ENCODE measurements at places on chromosomes 3 and 15.

DNA sequence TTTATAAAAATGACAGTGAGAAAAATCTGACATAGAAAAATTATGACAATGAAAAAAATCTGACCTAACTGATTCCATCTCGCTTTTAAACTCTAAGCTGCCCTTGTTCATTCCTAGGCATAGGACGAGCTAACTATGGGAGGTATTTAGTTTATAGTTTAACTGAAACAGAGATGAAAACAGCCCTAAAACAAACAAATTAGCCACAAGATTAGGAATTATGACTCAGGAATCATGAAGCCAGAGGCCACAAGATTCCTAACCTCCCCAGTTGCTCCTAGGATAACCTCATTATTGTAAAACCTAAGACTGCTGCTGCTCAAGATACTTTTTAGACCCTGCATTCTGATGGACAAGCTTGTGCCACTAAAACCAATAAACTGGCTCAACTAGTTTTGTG, 122.7 kb upstream of the MNS1 start:
- peak; percentile 32 for DNase-seq

DNA sequence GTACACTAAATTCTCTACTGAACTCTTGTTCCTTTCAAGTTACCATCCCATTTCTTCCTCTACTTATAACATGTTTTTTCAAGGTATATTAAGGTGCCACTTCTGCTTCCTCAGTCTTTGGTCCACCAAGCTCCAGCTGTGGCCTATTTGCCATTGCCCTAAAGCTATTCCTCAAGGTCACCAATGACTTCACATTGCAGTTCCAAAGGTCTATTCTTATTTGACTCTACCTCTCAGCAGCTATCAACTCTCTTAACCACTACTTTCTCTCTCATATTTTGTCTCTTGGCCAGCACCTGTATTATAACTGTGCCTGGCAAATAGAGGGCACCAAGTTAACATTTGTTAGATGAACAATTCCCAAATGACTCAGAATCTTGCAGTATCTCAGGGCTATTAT, 354.7 kb downstream of the PLCL2 start:
- DNase-seq = no peak

GRCh38 chr3:3578718-3579117, 220.5 kb upstream of the LRRN1 start:
- no peak for DNase-seq

- DNase-seq = no peak
These were observed 5.1 kb downstream of the NLGN1 start for GRCh38 chr3:173402656-173403055.

DNA sequence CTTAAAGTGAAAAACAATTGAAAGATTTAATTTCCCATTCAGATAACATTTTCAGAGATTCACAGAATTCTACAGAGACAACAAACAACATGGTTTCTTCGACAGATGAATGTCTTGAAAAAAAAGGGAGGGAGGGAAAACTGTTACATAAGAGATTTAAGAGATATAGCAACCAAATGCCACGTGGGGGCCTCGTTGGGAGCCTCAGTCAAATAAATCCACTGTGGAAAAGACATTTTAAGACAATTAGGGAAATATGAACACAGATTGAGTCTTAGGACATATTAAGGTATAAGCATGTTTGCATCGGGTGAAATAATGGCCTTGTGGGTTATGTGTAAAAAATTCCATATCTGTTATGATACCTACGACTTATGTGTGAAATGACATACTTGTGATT, 5.0 kb upstream of the PRRT3 start:
- DNase-seq = peak; percentile 14

GRCh38 chr15:64044300-64045100, 1.8 kb downstream of the DAPK2 start:
- DNase-seq = no peak

GRCh38 chr15:92910451-92910850, 10.3 kb downstream of the CHD2 start:
- no peak for DNase-seq

GRCh38 chr15:81516461-81516860, 142.4 kb upstream of the TMC3 start:
- peak; percentile 87 for DNase-seq

DNA sequence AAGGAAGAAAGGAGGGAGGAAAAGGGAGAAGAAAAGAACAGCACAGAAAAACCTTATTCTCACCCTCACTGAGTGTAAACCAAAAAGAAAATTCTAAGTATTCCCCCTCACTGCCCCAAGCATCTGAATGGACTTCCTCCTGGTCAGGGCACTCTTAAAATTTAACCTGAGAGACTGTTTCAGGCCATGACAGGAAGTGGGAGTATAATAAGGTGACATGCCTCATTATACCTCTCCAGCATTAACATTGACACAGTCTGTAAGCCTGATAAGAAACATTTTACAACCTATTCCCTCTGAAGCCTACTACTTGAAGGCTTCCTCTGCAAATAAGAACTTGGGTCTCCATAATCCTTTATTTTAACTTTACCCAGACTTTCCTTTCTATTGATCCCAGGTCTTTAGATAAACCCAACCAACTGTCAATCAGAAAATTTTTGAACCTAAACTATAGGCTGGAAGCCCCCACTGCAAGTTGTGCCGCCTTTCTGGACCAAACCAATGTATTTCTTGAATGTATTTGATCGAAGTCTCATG, 41.7 kb downstream of the SLCO2A1 start:
- no peak for DNase-seq

GRCh38 chr3:151816091-151816604, 2.2 kb downstream of the AADAC start:
- DNase-seq = peak; percentile 61

GRCh38 chr3:150362515-150363302, 45.4 kb upstream of the TSC22D2 start:
- no peak for DNase-seq

DNA sequence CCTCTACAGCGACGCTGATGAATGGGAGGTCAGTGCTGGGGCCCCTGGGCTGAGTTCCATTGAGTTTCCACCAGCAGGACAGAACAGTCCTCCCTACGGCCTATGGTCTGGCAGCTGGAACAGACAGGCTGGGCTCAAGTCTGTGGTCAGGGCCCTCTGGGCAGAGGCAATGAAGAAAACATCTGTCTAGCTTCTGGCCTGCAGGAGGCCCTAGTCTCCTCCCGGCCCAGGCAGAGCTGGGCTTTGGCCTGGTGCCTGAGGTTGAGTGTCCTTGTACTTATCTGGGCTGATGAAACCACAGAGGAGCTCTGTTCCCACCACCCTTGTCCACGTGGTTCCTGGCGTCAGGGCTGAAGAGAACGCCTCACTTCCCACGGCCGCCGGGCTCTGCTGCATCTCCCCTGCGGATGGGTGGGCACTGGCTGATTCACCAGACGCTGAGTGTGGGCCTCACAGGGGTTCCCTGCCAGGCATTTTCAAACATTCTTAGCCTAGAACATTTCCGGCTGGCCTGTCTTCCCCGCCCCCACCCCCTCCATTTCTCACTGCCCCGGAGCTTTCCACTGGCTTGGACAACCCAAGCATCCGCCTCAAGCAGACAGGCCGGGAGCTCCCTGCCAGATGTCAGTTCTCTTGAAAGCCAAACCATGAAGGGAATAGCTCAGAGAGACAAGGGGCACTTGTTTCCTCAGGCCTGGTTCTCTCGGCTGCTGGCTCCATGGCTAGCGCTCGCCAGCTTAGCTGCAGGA, 20.3 kb downstream of the PPCDC start:
- peak; percentile 100 for DNase-seq

- DNase-seq = no peak
These were observed 1.9 kb downstream of the SPINT1 start for GRCh38 chr15:40845511-40846284.

DNA sequence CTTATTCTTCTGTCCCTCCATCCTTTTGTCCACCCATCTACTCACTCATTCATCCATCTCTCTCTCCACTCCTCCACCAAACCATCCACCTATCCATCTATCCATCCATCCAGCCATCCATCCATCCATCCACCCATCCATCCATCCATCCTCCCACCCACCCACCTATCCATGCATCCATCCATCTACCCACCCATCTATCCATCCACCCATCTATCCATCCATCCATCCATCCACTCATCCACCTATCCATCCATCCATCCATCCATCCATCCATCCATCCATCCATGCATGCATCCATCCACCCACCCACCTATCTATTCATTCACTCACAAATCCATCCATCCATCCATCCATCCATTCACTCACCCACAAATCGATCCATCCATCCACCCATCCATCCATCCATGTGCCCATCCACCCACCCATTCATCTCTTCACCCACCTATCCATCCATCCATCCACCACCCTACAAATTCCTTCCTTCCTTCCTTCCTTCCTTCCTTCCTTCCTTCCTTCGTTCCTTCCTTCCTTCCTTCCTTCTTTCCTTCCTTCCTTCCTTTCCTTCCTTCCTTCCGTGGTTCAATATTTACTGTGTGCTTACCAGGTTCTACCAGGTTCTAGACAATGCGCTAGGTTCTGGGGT, 17.3 kb downstream of the ATP2B2 start:
- DNase-seq = no peak

GRCh38 chr3:33889394-33890039, 91.1 kb downstream of the PDCD6IP start:
- no peak for DNase-seq

- no peak for DNase-seq
These were observed 612.9 kb downstream of the ROBO1 start for GRCh38 chr3:79154865-79155264.

DNA sequence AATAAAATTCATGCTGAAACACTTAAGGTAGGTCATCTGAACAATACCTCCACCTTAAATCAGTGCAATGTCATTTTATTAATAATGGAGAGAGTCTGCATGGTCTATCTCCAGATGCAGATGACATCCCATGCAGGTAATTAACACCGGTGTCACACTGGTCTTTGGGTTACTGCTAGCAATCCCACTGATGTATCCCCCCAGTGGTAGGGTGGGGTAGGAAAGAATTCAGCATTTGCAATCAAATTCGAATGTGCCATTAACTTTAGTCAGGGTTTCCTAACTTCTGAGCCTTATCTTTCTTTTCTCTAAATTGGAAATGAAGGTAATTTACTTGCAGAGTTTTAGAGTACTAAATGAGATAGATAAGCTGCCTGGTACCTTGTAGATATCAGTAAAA, 44.4 kb downstream of the KIF15 start:
- no peak for DNase-seq

- no peak for DNase-seq
These were observed 77.1 kb upstream of the BCL6 start for GRCh38 chr3:187822402-187822801.

- peak; percentile 53 for DNase-seq
These were observed 124.4 kb upstream of the CGNL1 start for GRCh38 chr15:57251941-57252340.

DNA sequence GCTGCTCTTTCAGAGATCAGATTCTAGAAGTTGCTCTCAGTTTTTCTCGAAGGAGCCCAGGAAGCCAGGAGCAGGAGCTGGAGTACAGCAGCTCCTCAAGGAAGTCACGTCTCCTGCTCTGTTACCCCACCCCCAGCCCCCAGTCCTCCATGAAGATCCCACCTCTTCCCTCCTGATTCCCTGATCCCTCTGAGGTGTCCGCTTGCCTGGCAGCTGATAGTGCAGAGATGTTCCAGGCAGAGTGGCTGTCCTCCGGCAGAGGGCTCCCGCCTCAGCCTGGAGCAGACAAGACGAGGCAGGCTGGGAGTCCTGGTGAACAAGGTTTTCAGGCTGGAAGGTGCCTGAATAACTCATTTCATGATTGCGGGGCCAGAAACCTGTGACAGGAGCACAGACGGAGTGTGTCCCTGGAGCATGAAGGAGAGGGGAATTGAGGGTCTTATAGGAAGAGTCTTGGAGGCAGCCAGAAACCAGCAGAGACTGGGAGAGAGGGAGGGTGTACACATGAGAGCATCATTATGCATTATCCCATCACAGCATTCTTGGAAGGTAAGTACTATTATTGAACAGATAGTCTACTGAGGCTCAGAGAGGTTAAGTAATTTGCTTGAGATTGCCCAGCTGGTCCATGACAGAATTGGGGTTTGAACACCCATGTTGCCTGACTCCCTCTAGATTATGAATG, 1.2 kb downstream of the HRH1 start:
- peak; percentile 84 for DNase-seq

DNA sequence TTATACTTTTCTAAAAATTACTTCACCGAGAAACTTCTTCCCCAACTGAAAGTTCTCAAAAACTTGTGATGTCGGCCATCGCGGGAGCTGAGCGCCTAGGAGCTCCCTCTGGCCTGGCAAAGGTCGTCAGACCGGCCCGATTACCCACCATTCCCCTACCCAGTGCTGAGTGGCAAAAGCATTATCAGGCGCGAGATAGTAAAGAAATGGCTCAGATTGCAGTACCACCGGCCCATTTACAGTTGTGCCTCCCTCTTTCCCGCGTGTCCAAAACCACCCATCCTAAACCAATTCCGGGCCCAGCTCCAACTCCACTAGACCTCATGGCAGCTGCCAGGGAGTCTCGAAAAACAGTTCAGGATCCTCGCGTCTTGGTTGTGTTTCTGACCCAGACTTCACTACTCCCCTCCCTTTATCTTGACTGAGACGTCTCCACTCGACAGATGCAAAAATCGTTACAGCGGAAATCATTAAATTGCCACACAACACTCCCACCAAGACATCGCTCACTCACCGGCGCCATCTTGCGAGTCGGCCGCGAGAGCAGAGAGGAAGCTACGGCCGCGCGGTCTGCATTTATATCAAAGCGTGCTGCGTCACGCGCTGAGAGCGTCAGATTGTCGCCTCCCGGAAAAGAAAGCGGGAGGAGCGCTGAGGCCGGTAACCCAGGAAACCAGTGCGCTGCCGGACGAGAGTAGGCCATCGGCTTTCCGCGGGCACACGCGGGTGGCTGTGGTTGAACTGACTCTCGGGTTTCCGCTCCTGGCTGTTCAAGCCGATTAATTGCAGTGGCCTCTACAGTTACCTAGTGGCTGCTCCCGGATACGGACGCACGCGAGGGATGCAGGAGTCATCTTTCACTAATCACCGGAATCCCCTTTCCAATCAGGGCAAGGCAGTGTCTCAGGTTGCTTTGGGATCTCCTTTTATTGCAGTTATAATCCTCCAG, at the start of gene RPL22L1:
Gene RPL22L1, minus strand, starts transcription at position 551 of the 949 bp plus-strand sequence. Its CDS starts 28 bp downstream, at position 523.
- DNase-seq = peak; percentile 96

DNA sequence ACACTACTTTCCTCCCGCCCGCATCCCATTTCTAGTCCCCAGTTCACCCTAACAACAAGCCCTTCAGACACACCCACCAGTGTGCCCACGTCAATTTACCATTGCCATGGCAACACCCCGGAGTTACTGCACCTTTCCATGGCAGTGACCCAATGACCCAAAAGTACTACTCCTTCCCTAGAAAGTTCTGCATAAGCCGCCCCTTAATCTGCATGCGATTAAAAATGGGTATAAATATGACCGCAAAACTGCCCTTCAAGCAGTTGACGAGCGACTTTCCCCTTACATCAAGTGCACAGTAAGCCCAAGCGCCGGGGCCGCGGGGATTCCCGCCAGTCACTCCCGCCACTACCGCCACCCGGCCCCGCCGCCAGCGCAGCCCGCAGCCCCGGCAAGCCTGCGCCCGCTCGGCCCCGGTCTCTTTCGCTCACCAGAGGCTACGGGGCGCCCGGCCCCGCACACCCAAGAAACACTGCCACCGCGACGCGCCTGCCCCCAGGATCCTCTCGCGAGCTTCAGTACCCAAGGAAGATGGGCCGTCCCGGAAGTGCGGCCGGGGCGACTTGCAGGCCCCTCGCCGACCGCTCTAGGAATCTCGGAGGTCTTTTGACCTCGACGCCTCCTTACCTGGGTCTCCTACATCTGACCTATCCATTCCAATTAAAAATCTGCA, 27.2 kb upstream of the ZNF502 start:
- peak; percentile 85 for DNase-seq

- peak; percentile 80 for DNase-seq
These were observed 18.6 kb upstream of the AADAC start for GRCh38 chr3:151795276-151795675.
